ENCODE measurements at places on chromosomes 16 and 17. TPM values are rescaled to one million over a fixed set of nuclear protein-coding genes. Genes with fewer than 3 reads are reported as not detected.
A peak's percentile ranks its signal among the peaks of the same experiment; 100 is the strongest.

GRCh38 chr17:74858672-74859458 is 820 bp downstream of the GRIN2C start:
- H3K4me3 ChIP-seq, result no peak overlapping the region
- peaks cover 25% of the 10 kb centered on the region for H3K4me1 ChIP-seq
- H3K36me3 ChIP-seq, result peaks cover 2% of the 10 kb centered on the region

DNA sequence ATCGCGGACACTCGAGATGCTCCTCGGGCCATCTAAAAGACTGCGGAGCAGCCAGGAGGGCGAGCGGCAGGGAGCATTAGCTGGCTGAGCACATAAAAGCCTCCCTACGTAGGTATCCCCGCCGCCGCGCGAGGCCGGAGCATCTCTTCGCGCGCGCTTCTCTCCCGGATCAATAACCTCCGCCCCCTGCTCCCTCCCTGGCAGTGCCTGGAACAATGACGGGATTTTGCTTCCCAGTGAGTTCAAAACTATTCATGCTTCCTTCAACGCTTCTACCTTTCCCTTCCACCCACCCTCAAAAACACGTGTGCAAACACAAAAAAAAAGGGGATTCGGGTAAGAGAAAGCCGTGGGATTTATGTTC is 984 bp downstream of the CENPV start:
- H3K4me3 ChIP-seq, result peak overlapping the region; percentile 31
- peak overlapping the region; percentile 73 for H3K27ac ChIP-seq
- DNase-seq, result peak; percentile 49
- H3K27me3 ChIP-seq, result no peaks in the 10 kb centered on the region
- peaks cover 13% of the 10 kb centered on the region for H3K4me1 ChIP-seq

GRCh38 chr16:85416228-85417109 is 196.7 kb upstream of the GSE1 start:
- no peak overlapping the region for H3K27ac ChIP-seq
- DNase-seq, result peak; percentile 59
- no peak overlapping the region for H3K4me3 ChIP-seq
- no peaks in the 10 kb centered on the region for H3K36me3 ChIP-seq
- no peaks in the 10 kb centered on the region for H3K27me3 ChIP-seq

DNA sequence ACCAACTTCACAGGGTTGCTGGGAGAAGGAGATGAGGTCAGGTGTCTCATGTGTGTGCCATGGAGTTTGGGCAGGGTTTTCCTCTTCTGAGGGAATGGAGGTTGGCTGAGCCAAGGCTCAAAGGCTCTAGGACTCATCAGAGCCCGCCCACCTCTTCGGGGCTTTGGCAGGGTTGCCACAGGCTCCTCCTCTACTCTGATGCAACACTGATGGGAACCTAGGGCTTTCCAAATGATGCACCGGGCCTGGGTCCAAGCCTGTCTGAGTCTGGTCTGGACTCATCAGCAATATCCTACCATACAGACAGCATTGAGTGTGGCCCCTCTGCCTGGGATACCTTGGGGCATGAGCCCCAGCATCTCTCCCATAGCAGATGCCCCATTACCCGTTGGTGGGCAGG is 59.5 kb upstream of the LHX1 start:
- H3K4me1 ChIP-seq, result no peaks in the 10 kb centered on the region
- H3K27ac ChIP-seq, result no peak overlapping the region
- H3K36me3 ChIP-seq, result no peaks in the 10 kb centered on the region

- H3K4me1 ChIP-seq, result no peaks in the 10 kb centered on the region
- no peak overlapping the region for H3K4me3 ChIP-seq
- DNase-seq, result no peak
- H3K27me3 ChIP-seq, result no peaks in the 10 kb centered on the region
Observed at GRCh38 chr16:64541621-64542020, 580.2 kb downstream of the CDH11 start.

- no peak overlapping the region for H3K4me3 ChIP-seq
- H3K4me1 ChIP-seq, result peaks cover 5% of the 10 kb centered on the region
- no peaks in the 10 kb centered on the region for H3K36me3 ChIP-seq
Observed at GRCh38 chr16:87515475-87516330, 22.9 kb upstream of the ZCCHC14 start.

DNA sequence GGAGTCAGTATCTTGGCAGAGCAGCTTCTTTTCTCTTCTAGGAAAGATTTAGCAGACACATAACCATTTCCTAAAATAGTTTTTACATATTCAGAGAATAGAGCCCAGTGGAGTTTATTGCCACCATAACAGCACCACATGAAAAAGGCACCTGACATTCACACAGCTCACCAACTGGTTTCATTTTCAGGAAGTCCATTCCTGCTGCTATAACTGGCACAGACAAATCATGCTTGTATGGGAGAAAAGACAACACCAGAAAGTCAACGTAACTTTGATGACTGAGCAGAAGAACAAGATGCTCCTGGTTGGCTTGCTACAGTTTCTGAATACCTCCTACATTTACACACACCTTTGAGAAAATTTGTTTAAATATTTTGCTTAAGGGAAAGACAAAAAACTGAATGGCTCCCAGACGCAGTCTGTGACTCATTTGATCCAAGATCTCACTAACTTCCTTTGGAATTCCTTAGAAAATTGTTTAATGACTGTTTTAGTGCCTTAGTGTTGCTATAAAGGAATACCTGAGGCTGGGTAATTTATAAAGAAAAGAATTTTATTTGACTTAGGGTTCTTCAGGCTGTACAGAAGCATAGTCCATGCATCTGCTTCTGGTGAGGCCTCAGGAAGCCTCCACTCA is 1380.6 kb downstream of the CDH8 start:
- no peak overlapping the region for H3K27ac ChIP-seq
- H3K36me3 ChIP-seq, result no peaks in the 10 kb centered on the region
- H3K27me3 ChIP-seq, result no peaks in the 10 kb centered on the region
- no peaks in the 10 kb centered on the region for H3K4me1 ChIP-seq

DNA sequence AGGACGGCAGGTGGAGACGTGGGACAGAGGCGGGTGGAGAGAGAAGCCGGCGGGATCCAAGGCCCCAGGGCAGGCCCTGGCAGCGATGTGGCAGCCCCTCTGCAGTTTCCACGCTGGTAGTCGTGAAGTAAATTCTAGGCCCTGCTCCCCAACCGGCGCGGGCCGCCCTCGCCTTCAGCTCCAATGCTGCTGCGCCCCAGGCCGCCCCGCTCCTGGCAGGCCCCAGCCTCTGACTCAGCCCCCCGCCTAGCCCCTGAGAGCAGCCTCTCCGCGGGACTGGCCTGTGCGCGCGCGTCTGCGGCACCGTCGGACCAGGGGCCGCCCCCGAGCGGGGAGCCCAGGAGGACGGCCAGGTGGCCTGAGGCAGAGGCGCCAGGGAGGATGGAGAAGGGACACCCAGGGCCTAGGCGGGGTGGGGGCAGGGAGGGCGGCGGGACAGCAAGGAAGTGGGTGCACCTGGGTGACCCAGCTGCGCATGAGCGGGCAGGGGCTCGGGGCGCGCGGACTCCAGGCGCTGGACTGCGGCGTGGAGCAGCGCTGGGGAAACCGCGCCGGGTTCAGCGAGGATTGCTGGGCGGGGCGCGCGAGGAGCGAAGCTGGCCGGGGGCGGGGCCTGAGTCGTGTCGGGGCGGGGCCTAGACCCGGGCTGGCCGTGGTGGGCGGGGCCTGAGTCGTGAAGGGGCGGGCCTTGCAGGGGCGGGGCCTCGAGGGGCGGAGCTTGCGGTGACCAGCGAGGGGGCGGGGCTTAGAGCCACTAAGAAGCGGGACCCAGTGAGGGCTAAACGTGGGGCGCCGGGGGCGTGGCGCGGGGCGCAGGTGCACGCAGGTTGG is 29.6 kb downstream of the ZNF778 start:
- H3K27ac ChIP-seq, result no peak overlapping the region
- H3K36me3 ChIP-seq, result no peaks in the 10 kb centered on the region
- DNase-seq, result peak; percentile 95
- no peaks in the 10 kb centered on the region for H3K27me3 ChIP-seq
- peaks cover 7% of the 10 kb centered on the region for H3K4me1 ChIP-seq
- peak overlapping the region; percentile 34 for H3K4me3 ChIP-seq

GRCh38 chr17:57609125-57609877 is 135.8 kb downstream of the CCDC182 start:
- H3K4me1 ChIP-seq, result peaks cover 47% of the 10 kb centered on the region
- no peak overlapping the region for H3K27ac ChIP-seq
- no peak overlapping the region for H3K4me3 ChIP-seq

DNA sequence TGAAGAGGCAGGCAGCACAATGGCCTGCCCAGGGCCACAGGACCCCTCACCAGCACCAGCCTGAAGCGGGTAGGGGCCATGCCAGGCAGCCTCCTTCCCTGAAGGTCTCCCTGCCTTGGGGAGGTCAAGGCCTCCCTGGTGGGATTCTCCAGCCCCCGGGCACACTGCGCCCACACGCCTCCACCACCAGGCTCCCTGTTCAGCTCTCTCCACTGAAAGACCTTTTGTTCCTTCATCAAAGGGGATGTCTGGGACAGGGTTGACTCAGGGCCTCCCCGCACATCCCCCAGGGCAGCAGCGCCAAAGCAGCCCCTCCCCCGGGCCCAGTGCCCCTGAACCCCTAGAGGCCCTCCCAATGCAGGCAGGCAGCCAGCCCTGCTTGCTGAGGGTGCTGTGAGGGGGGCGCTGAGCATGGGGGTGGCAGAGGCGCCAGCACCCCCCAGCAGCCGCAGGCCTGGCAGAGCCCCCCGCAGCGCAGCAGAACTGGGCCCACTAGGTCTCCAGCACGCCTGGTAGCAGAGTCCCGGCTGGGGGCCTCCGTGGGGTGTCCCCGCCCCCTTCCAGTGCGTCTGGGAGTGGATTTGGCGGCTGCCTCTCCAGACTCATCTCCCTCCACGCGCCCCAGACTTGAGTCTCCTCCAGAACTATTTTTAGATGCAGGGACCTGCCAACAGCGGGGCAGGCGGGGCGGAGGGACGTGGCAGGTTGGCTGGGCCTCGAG is 13.1 kb downstream of the BCAR1 start:
- peak; percentile 87 for DNase-seq
- H3K27me3 ChIP-seq, result no peaks in the 10 kb centered on the region
- H3K27ac ChIP-seq, result peak overlapping the region; percentile 68
- peaks cover 18% of the 10 kb centered on the region for H3K4me1 ChIP-seq
- H3K4me3 ChIP-seq, result peak overlapping the region; percentile 2

GRCh38 chr16:19872179-19872863 is 12.3 kb downstream of the GPRC5B start:
- no peaks in the 10 kb centered on the region for H3K4me1 ChIP-seq
- H3K27ac ChIP-seq, result no peak overlapping the region
- no peaks in the 10 kb centered on the region for H3K36me3 ChIP-seq
- no peak overlapping the region for H3K4me3 ChIP-seq
- no peaks in the 10 kb centered on the region for H3K27me3 ChIP-seq

DNA sequence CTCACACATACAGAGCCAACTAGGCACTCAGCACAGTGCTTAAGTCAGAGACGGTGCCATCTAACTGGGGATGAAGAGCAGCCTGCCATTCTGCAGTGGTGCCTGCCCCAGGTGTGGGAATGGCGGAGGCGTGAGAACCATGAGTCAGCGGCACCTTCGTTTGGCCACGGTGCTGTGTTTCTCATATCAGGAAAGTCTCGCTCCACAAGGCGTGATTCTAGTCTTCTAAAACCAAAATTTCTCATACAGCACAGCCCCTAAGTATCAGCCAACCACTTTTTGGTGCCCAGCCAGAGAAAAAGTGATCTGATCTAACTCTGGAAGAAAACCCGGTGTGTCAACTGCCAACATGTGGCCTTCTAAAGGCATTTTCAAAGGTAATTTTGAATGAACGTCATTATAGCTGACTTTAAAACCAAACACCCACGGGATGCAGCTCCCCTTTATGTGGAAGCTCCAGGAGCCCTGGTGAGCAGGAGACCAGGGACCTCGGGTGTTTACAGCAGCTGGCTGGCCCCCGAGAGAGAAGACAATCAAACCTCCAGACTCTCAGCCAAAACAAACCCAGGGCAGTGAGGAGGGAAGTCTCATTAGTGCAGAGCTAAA is 54.6 kb downstream of the ABCC12 start:
- H3K4me3 ChIP-seq, result no peak overlapping the region
- H3K27me3 ChIP-seq, result peaks cover 2% of the 10 kb centered on the region
- no peak for DNase-seq
- no peaks in the 10 kb centered on the region for H3K36me3 ChIP-seq

DNA sequence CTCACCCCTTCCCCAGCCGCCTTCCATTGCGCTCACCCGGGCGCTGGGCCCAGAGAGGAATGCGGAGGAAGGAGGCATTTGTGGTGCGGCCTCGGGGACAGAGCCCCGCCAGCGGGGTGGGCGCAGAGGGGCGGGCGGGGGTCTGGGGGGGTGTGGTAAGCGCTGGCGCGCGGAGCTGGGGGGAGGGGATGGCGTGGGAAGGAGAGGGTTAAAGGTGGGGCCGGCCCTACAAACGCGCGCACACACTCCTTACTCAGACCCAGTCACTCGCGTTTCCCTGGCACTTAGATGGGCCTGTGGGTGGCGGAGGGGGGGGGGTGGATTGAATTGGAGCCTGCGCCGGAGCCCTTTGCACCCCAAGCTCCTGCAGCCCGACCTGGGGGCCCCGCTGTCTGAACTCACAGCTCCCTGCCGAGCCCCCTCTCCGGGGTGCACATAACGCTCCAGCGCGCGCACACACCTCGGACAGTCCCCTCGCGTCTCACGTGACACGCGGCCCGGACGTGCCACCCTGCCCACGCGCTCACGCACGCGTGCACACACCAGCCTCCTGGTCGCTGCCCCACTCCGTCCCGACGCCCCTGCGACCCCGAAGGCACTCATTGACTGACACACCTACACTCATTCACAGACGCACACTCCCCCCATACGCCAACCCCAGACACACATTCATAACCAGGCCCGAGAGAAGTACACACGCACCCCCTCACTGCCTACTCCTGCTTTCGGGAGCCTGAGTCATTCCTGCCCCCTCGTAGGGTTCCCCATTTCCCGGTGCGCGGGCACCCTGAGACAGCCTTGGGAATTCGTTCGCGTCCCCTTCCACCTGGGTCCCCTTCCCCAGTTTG is 844 bp downstream of the TBKBP1 start:
- peaks cover 4% of the 10 kb centered on the region for H3K4me1 ChIP-seq
- peaks cover 8% of the 10 kb centered on the region for H3K36me3 ChIP-seq
- H3K4me3 ChIP-seq, result peak overlapping the region; percentile 93

- no peaks in the 10 kb centered on the region for H3K4me1 ChIP-seq
- peaks cover 22% of the 10 kb centered on the region for H3K27me3 ChIP-seq
- H3K27ac ChIP-seq, result no peak overlapping the region
- H3K4me3 ChIP-seq, result no peak overlapping the region
Observed at GRCh38 chr17:2745317-2746037, 4.0 kb downstream of the CCDC92B start.

- DNase-seq, result no peak
- H3K4me1 ChIP-seq, result peaks cover 9% of the 10 kb centered on the region
- H3K4me3 ChIP-seq, result no peak overlapping the region
Observed at GRCh38 chr16:87323727-87324410, 6.7 kb upstream of the C16orf95 start.

GRCh38 chr16:80047842-80048241 is 447.3 kb upstream of the MAF start:
- no peak overlapping the region for H3K27ac ChIP-seq
- no peaks in the 10 kb centered on the region for H3K4me1 ChIP-seq
- no peaks in the 10 kb centered on the region for H3K36me3 ChIP-seq
- no peaks in the 10 kb centered on the region for H3K27me3 ChIP-seq
- no peak for DNase-seq

Gene GP1BA
- not detected for total RNA-seq

Gene GRAPL
- 0.72 TPM for total RNA-seq

Gene OR1A1
- total RNA-seq, result not detected

Gene MAF
- 98.3 TPM for total RNA-seq

Gene CCL17
- not detected for total RNA-seq

Gene RASD1
- 29.9 TPM for total RNA-seq

Gene GUCY2D
- total RNA-seq, result not detected

Gene AANAT
- total RNA-seq, result not detected

Gene TBC1D26
- not detected for total RNA-seq

Gene DNAI2
- total RNA-seq, result 0.06 TPM

All from adrenal gland (tissue), 19 donors.